Astrocyte of the cerebellum (primary cell): ENCODE measurements at places on chromosomes 1 and 21.

GRCh38 chr1:207009945-207010344 is 22.6 kb downstream of the C1orf116 start:
- no peak for DNase-seq

DNA sequence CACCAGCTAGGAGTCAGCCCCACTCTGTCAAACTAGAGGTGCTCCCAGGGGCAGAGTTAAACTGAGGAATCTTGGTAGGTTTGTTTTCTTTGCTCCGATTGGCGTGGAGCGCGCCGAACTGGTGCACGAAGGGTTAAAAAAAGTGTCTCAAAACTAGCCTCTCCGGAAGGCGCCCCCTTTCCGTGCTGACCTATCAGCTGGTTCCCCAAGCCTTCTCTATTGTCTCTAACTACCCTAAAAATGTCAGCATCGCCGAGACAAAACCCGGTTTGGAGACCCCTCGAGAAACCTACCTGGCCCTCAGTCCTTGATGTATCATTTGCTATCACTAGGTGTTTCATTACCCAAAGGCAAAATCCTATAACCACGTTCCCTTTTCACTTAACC is 2.2 kb downstream of the TGFB2 start:
- no peak for DNase-seq

- DNase-seq: no peak
These were observed 30.2 kb upstream of the DISC1 start for GRCh38 chr1:231596337-231596791.

- DNase-seq: no peak
These were observed 159.1 kb upstream of the C8B start for GRCh38 chr1:57124768-57125446.

DNA sequence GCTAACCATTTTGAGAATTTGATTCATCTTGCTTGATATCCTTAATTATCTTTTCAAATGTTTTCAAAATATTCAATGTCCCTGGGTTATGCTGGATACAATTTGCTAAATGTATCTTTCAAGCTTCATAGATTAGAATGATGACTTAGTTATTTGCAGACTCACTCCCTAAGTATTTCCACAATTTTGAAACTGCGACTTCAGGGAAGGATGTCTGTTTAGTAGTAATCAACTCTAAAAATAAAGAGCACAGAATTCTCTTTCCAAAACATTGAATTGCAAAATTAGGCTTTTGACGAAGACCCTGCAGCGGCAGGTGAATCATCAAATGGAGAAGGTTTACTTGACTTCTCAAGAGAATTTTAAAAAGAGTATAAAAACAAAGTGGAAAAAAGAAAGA is 14.2 kb downstream of the RGS1 start:
- no peak for DNase-seq

DNA sequence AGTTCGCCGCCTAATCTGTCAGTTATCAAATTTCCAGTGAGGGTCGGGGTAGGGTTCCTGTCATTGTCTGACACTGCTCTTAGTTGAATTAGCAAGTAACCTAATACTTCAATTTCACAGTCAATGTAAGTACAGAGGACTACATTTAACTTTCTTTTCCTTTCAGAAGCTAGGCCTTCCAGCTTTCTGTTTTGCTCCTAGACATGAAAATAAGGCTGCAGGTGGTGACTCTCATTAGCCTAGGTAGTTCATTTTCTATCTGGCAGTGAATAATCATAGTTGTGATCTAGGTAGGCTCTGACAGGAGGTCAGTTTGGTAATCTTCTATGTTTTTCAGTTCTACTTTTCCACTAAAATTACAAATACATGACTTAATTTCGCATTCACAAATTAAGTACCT is 783.1 kb downstream of the MRPL39 start:
- no peak for DNase-seq

GRCh38 chr1:186678155-186678554 is 2.1 kb downstream of the PTGS2 start:
- DNase-seq: no peak

DNA sequence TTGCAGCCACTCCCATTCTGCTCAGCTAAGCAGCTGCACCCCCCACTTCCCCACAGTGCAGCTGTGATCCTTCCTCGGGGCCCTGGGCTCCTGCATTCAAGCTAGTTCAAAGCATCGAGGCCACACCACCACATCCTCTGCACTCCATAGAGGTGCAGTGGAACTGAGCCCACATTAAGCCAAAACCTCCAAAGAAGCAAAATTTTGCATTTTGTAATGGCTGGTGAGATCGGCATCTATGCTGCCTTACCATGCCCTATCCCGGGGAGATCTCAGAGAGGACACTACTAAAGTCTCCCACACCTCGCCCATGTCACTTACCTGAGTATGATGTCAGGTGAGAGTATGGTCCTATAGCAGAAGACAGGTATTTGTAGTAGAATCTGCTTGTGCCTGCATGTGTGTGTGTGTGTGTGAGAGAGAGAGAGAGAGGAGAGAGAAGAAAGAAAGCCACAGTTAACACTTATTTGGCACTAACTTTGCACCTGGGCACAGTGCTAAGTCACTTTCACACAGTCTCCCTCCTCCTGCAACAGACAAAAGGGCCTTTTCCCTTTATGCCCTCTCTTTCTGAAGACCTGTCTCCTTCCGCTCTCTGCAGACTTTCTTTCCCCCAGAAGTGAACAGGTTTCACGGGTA is 89.8 kb downstream of the KIF14 start:
- no peak for DNase-seq
